NB4 (cell line): ENCODE measurements at places on chromosomes 2 and 18.
A peak's percentile ranks its signal among the peaks of the same experiment; 100 is the strongest.

GRCh38 chr18:21739604-21740537 is 721 bp upstream of the MIB1 start:
- DNase-seq, result peak; percentile 72

DNA sequence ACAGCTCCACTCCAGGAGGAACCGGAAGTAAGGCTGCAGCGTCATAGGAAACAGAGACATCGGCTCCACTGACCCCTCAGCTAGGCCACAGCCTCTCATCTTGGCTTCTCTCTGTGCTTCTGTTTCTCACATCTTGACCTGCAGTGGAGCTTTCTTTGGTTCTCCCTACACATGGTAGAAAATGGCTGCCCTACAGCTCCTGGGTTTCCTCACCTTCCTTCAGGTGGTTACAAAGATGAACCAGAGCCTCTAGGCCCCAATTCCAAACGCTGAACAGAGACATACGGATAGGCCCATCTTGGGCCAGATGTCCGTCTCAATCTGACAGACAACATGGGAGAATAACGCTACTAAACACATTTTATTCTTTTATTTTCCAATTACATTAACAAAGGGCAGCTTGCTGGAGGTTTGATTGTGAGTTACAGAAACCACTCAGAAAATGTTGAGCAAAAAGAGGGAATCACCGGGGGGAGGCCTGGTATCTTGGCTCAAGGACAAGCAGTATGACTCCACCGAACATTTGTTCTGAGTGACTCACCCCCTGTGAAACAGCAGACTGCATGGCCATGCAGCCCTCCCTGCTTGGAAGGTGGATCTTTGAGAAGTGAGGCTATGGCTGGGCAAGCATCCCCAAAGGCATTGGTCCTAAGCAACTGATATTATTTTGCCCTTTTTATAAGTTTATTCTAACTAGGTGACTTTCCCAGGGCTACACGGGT is 303.5 kb downstream of the CDCA7 start:
- no peak for DNase-seq

DNA sequence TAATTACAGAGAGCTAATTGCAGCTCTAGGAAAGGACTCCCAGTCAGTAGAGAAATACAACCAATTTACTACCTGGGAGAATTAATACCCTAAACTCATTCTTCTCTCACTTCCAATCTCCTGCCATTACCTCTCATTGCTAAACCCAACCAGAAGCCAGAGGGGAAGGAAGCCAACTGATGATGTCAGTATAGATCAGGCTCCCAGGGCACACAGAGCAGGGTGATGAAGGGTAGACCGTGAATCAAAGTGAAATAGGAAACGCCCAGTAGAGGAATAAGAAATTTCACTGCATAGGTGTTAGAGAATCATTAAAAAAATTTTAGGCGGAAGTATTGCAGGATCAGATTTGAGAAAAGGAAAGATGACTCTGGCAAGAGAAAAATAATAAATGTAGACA is 456.8 kb upstream of the NXPH2 start:
- no peak for DNase-seq

DNA sequence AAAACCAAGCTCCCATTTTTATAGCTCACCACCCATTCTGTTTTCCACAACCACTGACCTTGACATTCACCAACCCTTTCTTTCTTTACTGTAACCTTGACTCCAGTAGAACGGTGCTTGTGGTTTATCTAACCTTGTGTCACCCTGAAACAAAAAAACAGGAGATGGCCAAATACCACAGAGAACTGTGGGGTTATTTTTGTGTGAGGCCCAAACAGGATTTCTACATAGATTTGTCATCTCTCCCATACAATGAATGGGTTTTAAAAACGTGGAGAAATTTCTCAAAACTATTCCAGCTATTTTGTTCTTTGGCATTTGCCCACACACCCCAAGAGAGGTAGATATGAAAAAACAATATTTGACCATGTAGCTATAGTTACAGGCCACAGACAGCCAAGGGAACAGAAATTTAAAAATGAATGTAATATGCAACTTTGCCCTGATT is 231.3 kb upstream of the TANK start:
- DNase-seq, result no peak

DNA sequence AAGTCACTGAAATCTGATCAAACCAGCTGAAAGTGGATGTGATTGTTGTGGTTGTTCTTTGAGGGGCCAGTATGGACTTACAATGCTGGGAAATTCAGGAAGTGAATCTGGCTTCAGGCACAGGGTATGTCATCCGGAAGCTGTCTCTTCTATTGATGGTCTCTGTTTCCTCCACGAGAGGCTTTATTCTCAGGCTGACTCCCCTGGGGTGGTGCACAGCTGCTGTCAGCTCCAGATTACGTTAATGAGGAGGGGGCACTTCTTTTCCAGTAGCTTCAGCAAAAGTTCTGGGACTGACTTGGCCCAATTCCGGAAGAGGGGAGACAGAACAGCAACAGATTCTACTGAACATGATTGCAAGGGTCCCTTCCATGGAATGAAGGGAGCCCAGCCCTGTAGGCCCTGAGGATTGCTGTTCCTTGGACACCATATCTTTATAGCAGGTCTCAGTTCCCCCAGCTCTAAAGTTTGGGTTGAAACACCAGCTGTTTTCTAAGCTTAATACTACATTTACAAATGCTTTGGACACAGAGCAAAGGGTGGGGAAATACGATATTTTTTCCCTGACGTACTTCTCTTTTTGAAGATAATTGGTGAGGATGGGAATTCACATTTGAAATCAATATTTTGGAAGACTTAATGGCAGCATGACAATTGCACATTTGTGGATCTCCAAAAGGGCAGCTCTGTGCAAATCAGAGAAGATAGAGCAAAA is 400.9 kb downstream of the TSN start:
- peak; percentile 9 for DNase-seq

- peak; percentile 50 for DNase-seq
Measured at GRCh38 chr2:47174733-47175361, 19.7 kb upstream of the STPG4 start.

- no peak for DNase-seq
Measured at GRCh38 chr18:5998907-5999306, 103.6 kb upstream of the TMEM200C start.

GRCh38 chr2:233325256-233325655 is 17.6 kb downstream of the SAG start:
- no peak for DNase-seq

DNA sequence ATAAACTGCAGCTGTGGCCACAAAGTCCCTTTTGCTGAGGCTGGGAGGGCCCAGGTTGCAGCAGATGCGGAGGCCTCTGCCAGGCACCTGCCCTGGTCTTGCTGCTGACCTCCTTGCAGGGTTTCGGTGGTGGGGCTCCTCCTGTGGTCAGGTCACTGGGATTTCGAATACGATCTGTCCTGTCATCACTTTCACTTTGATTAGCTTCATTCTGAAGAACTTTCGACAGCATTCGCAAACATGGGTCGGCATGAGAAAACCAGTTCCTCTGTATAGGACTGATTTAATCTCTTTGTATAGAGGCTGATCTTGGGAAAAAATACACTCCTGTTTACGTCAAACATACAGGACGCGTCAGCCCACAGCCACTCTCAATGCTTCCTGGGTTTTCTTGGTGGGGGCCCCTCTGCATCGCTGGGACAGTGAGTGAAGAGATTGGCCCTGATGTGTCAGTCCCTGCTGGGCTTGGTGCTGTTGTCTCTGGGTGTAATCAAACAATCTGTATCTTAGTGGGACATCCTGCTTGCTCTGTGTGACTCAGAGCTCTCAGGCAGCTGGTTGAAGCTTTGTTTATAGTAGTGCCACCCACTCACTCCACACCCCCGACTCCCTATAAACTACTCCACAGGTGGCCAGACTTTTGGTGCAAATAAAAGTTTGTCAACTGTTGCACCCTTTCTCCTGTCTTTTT is 209.4 kb upstream of the CXCR4 start:
- peak; percentile 81 for DNase-seq

DNA sequence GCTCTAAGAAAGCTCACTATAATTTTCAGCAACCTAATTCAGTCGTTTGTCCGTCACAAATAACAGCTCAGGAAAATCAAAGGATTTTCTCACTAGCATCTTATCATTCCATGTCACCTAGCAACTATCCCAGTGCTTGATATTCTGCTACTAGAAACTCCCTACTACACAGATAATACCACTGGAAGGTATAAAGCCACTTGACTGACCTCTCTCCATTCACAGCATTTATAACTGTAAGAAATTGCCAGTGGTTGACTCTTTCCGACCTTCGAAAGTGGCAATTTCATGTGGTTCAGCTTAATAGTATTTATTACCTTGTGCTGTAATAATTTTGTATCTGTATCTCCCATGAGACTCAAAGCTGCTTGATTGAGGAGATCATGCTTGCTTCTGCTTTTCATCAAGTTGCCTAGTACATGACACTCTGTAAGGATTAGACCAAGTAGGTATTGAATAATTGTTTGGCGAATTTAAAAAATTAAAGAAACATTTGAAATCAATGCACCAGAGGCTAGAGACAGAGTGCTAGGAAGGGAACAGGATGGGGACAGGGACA is 79.6 kb upstream of the TACR1 start:
- no peak for DNase-seq

GRCh38 chr2:50615291-50615690 is 416.6 kb downstream of the NRXN1 start:
- no peak for DNase-seq

DNA sequence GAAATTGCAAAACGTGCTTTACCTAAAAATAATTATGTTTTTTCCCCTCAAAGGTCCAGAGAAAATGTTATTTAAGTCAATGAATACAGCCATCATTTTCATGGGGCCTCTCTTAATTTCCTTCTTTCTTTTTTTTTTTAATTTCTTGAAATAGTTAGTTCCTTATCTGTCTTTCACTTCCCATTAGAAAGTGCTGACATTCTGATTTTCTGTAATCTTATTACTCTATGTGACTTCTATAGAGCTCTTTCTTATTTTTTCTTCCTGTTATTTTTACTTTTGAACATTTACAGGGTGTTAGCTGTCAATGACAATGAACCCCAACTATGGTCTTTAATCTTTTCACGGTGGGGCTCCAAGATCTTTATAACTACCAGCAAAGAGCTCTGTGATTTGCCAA is 30.0 kb downstream of the CTLA4 start:
- no peak for DNase-seq

DNA sequence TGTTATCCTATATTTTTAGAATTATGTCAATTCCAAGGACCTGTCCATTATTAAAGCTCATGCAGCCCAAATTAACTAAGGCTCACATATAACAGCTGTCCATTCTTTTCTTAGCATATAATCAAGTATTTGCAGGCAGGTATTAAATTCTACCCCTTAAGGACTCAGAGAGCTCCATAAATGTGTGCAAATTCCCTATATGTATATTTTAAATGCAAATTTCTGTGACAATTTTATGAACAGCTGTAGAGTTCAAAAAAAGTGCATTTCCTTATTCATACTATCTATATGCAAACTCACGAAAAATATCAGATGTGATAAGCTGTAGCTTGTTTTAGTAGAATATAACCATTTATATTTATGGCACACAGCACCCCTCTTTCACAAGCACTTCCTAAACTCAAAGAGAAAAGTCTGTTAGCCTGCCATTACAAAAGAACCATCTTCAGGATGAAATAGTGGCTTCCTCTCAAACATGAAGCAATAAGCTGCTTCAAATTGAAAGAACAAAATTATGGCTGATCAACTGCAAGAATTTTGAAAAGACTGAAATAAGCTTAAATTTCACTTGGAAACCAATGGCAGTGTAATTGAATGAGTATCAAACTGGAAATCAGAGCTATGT is 155.0 kb upstream of the REG3G start:
- no peak for DNase-seq

GRCh38 chr2:241571821-241572620 is 13.5 kb downstream of the BOK start:
- no peak for DNase-seq

GRCh38 chr2:88669482-88670214 is 21.8 kb upstream of the RPIA start:
- DNase-seq, result peak; percentile 41

GRCh38 chr18:44937960-44938719 is 257.5 kb downstream of the SETBP1 start:
- DNase-seq, result no peak

DNA sequence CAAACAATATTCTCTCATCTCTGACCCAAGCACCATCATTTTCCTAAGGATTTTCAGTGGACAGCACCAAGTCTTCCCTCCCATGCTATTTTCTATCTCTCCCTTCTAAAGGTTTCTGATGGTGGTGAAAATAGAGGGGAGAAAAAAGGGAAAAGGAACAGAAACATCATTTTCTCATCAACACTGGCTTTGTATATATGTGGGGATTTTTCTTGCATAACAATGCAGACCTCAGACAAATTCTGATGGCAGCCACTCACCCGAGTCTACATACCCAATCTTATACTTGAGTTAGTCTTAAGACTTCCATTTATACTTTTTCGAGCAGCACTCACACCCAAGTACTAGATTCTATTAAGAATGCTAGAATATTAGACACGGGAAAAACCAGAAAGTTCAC is 95.8 kb downstream of the TMEM163 start:
- DNase-seq, result no peak

- DNase-seq, result no peak
Measured at GRCh38 chr2:143468341-143468888, 339.2 kb downstream of the ARHGAP15 start.

DNA sequence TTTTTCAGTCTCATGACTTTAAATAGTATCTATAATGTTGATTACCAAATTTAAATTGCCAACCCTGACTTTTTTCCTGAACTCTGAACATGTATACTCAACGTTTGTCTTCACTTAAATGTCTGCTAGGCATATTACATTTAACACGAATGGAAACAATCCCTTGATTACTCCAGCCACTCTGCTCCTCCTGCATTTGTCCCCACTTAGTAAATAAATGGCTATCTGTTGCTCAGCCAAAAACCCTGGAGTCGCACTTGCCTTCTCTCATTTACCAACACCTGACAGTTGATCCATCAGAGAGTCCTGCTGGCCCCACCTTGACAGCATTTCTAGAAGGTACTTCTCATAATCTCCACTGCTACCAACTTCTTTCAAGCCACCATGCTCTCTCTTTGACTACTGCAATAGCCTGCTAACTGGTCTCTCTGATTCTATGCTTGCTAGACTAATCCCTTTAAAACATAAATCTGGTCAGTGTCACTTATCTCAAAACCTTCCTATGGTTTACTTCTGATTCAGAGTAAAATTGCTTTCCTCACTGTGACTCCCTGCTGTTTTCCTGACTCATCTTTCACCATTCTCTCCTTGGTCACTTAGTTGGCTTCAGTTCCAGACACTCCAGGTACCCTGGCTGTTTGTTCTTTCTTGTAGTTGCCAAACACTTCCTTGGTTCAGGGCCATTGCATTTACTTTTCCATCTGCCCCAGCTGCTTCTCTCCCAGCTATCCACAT is 31.9 kb downstream of the SPAG16 start:
- DNase-seq, result no peak

DNA sequence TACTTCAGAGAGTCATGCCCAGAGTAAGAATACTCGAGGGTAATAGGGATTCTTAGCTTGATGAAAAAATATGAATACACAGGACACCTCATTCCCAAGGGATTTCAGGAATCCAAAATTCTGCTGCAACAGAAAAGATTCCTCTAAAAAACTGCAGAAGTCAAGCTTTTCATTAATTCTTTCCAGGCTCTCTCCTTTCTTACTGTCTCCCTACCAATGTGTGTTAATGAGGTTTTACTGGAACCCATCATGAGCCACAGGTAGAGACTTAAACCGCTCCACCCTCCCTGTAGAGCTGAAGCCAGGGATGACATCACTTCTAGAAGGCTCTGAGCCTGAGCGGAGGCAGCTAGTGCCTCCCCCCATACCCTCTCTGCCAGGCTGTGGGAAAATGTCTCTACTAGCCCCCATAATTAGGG is 3.4 kb downstream of the SDC1 start:
- DNase-seq, result no peak

GRCh38 chr18:74261053-74261713 is 30.6 kb downstream of the CYB5A start:
- DNase-seq, result peak; percentile 22

- no peak for DNase-seq
Measured at GRCh38 chr2:127768775-127769479, 42.0 kb downstream of the WDR33 start.
